IMR-90 (cell line): ENCODE measurements at places on chromosomes 5 and 9. TPM values are rescaled to one million over a fixed set of nuclear protein-coding genes. Genes with fewer than 3 reads are reported as not detected.
A peak's percentile ranks its signal among the peaks of the same experiment; 100 is the strongest.

Gene CDH9
- total RNA-seq: not detected in 2 replicates

Gene MARVELD2
- 0.54 and 0.83 TPM in 2 replicates for total RNA-seq

Gene FASTKD3
- 12.7 and 19.7 TPM in 2 replicates for total RNA-seq

Gene SPATA6L
- total RNA-seq: 0.18 and 0.28 TPM in 2 replicates

Gene GALNT12
- 2.5 TPM in 2 replicates for total RNA-seq

Gene FSD1L
- 2.9 and 5.0 TPM in 2 replicates for total RNA-seq

Gene SPINK13
- total RNA-seq: not detected in 2 replicates

DNA sequence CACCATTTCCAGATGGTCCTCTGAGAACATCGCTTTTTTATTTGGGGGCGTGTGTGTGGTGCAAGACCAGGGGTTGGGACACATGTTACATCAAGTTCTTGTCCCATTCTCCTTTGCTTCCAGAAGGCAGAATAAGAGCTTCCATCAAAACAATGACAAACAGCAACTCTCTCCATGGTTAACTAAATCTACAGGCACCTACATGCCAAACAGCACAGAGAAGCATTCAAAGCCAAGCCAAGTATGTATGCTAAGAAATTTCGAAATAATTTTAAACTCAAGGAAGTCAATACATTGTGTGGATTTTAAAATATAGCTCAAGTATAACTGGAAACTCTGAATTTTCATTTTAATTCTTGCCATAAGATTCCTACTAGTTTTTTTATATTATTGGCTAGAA is 105.6 kb downstream of the SEC61B start:
- DNase-seq: no peak

DNA sequence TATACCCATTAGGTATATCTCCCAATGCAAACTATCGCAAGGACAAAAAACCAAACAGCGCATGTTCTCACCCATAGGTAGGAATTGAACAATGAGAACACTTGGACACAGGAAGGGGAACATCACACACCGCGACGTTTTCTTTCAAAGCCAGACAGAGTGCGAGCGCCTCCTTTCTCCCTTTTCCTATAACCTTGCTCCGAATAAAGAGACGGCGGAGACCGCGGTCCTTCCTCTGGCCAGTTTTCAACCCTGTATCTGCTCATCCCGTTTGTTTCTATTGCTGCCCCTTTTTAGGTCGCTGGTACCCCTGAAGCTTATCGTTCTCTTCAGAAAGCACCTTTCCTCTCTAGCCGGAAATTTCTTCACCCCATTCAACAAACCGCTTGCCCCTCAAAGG is 1.3 kb downstream of the LVRN start:
- no peak for DNase-seq

GRCh38 chr5:168752012-168752411 is 172.8 kb upstream of the PANK3 start:
- DNase-seq: no peak

- DNase-seq: no peak
Measured at GRCh38 chr5:1887588-1888360, 5.0 kb upstream of the IRX4 start.

DNA sequence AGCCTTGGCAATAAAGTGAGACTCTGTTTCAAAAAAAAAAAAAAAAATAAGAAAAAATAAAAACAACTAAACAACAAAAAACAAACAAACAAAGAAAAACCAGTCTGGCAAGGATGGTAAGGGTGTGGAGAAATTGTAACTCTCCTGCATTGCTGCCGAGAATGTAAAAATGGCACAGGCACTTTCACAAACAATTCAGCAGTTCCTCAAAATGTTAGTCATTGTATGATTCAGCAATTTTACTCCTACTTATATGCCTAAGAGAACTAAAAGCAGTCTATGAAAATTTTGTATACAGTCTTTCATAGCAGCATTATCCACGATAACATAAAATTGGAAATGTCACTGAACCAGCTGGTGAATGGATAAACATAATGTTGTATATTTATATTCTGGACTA is 280.4 kb downstream of the CDH9 start:
- no peak for DNase-seq

- DNase-seq: peak; percentile 8
Measured at GRCh38 chr5:115324021-115324420, 27.6 kb upstream of the CCDC112 start.

DNA sequence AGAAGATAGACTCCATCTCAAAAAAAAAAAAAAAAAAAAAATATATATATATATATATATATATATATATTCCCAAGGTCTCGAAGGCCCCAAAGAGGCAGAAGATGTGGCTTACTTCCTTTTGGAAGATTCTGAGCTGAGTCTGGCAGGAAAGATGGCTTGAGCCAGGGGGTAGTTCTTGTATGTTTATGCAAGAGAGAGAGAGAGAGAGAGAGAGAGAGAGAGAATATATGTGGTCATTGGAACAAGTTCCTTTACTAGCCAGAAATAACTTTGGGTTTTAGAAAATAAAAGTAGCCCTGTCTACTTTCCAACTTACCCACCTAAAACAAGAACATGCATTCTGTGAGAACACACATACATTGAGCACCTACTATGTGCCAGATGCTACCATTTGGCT is 17.6 kb downstream of the NCS1 start:
- DNase-seq: peak; percentile 86

DNA sequence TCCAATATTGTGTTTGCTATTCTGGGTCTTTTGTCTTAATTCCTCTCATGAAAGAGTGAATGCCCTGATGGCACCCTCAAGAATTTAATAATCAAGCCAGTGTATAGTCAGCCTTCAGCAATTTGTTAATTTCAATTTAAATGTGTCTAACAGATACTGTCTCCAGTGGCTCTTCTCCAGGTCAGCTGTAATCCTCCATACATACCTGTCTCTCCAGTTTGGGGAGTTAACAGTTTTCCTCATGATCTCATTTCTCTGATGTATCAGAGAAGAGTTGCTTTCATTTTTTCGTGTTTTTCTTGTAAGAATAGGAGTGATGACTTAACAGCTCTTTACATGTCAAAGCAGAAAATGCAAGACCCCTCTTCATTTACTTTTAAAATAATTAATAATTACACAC is 500.3 kb upstream of the RORB start:
- no peak for DNase-seq

GRCh38 chr9:110140276-110140675 is 67.7 kb downstream of the C9orf152 start:
- no peak for DNase-seq

GRCh38 chr5:107966201-107966600 is 295.5 kb upstream of the EFNA5 start:
- DNase-seq: peak; percentile 17

DNA sequence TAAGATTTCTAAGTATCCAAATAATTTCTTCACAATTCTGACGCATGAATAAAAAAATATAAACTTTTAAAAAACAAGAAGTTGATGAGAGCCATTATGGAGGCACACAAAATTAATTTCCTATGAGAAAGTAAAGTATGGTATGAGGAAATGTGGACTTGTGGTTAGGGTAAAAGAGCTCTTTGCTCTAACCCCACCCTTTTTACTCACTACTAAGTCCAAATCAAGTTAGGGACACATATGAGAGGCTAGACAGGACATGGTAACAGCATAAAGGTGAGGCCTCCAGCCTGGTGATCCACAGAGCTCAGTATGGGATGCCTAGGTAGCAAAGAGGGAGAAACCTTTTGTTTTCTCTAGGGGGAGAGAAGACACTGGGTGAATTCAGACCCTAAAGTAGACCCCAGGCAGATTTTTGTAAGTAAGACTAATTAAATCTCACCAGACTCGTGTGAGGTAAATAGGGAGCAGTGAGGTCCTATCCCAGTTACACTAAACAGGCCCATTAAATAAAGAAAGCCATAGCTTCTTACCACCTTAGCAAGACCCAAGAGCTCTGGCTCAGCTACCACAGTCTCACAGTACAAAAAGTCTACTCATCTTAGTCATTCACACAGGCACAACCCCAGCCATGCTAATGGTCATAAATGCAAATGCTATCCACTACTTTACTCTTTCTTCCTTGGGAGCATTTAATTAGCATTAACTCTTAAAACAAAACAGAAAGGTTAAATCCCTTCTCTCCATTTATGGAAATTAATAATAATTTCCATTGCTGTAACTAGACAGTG is 42.6 kb downstream of the MLLT3 start:
- no peak for DNase-seq

DNA sequence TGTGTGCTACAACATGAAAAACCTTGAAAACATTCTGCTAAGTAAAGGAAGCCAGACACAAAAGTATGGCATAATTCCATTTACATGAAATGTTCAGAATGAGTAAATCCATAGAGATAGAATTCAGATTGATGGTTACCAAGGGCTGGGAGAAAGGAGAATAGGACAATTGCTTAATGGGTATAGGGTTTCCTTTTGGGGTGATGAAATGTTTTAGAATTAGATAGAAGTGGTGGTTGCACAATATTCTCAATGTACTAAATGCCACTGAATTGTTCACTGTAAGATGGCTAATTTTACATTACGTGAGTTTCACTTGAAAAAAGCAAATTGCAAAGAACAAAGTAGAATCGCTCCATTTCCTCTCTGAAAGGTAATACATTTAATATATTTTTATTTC is 43.0 kb upstream of the GAS1 start:
- no peak for DNase-seq
